ENCODE measurements at places on chromosomes 12 and 14. TPM values are rescaled to one million over a fixed set of nuclear protein-coding genes. Genes with fewer than 3 reads are reported as not detected.
A peak's percentile ranks its signal among the peaks of the same experiment; 100 is the strongest.

GRCh38 chr12:128056136-128056801 is 210.7 kb upstream of the TMEM132C start:
- no peaks in the 10 kb centered on the region for H3K4me1 ChIP-seq
- no peaks in the 10 kb centered on the region for H3K27me3 ChIP-seq
- no peak overlapping the region for H3K27ac ChIP-seq
- H3K36me3 ChIP-seq: no peaks in the 10 kb centered on the region
- no peak overlapping the region for H3K4me3 ChIP-seq

The RFLNA gene
- polyA plus RNA-seq: 0.22 TPM

The IL26 gene
- not detected for polyA plus RNA-seq

GRCh38 chr12:67669934-67670631 is 21.5 kb downstream of the DYRK2 start:
- H3K4me3 ChIP-seq: no peak overlapping the region
- H3K27ac ChIP-seq: no peak overlapping the region
- no peaks in the 10 kb centered on the region for H3K36me3 ChIP-seq
- H3K27me3 ChIP-seq: no peaks in the 10 kb centered on the region

DNA sequence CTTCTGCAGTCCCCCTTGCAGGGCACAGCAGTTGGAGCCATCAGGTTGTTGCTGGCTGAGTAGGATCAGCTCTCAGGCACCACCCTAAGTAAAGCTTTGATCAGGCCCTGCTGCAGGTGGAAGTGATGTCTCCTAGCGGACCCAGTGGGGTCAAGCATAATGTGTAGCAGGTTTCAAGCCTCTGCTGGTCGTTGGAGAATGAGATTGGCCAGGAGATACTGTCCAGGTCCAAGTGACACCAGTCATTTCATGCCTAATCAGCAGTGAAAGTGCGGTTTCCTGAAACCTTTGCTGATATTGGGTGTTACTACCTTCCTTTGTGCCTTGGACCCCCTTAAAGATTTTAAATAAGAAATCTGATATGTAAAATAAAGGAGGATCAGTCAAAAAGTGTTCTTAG is 72.6 kb downstream of the SUSD6 start:
- H3K4me1 ChIP-seq: peaks cover 52% of the 10 kb centered on the region
- H3K27ac ChIP-seq: no peak overlapping the region
- H3K36me3 ChIP-seq: no peaks in the 10 kb centered on the region
- no peaks in the 10 kb centered on the region for H3K27me3 ChIP-seq
- no peak for DNase-seq
- H3K4me3 ChIP-seq: no peak overlapping the region

The TUBA1A gene
- 45.2 TPM for polyA plus RNA-seq

The SYNDIG1L gene
- not detected for polyA plus RNA-seq

DNA sequence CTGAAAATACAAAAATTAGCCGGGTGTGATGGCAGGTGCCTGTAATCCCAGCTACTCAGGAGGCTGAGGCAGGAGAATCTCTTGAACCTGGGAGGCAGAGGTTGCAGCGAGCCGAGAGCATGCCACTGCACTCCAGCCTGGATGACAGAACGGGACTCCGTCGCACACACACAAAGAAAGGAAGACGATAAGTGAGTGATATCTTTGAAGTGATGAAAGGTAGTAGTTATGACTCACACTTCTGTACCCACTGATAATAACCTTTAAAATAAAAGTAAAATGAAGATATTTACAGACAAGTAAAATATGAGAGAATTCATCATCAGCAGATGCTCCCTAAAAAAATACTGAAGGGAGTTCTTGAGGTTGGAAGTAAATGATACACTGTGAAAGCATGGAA is 171.3 kb upstream of the CRY1 start:
- DNase-seq: no peak
- H3K4me3 ChIP-seq: no peak overlapping the region
- H3K36me3 ChIP-seq: no peaks in the 10 kb centered on the region
- H3K4me1 ChIP-seq: no peaks in the 10 kb centered on the region

DNA sequence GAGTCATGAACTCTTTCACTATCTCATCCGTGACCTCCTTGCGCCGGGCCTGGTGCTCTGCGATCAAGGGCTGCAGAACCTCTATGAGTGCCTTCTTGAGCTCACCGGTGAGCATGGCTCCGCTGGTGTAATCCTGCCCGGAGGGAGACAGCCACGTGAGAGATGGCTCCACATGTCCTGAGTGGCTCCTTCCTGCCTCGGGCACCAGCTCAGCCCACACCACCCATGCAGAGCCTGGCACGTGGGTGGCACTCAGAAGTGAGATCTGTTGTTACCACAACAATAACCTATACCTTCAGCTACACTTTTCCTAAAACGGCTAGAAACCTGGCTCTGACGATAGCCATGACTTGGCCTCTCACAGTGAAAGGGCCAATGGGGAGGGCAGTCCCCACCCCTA is 11.8 kb downstream of the SLC25A47 start:
- peaks cover under 1% of the 10 kb centered on the region for H3K4me1 ChIP-seq
- H3K27ac ChIP-seq: no peak overlapping the region
- no peak overlapping the region for H3K4me3 ChIP-seq
- H3K27me3 ChIP-seq: no peaks in the 10 kb centered on the region
- no peak for DNase-seq

The KRT6C gene
- polyA plus RNA-seq: not detected

The SUPT16H gene
- polyA plus RNA-seq: 26.2 TPM

The PHETA1 gene
- polyA plus RNA-seq: 16.9 TPM

DNA sequence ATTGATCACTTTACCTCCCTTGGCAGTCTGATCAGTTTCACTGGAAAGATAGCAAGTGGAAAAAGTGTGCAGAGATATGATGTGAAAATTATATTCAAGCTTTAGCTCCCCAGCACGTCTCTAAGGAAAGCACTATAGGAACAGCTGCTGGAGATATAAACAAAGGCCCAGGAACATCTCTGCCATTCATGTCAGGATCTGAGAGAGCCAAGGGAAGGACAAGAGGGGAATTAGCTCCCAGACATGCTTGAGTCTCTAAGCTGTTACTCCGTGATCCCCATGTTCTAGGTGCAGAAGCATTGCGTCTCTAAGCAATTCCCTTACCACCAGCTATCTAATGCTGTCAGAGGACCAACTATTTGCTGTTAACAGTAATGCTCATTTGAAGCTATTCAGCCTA is 700.2 kb downstream of the DIO2 start:
- H3K4me3 ChIP-seq: no peak overlapping the region
- no peaks in the 10 kb centered on the region for H3K27me3 ChIP-seq
- no peaks in the 10 kb centered on the region for H3K4me1 ChIP-seq
- H3K27ac ChIP-seq: no peak overlapping the region
- no peaks in the 10 kb centered on the region for H3K36me3 ChIP-seq

The OLR1 gene
- not detected for polyA plus RNA-seq

GRCh38 chr12:119804011-119804641 is 73.0 kb downstream of the CIT start:
- H3K4me1 ChIP-seq: peaks cover 16% of the 10 kb centered on the region
- peak overlapping the region; percentile 46 for H3K4me3 ChIP-seq
- peaks cover 5% of the 10 kb centered on the region for H3K36me3 ChIP-seq
- DNase-seq: peak; percentile 47
- no peak overlapping the region for H3K27ac ChIP-seq
- H3K27me3 ChIP-seq: no peaks in the 10 kb centered on the region

- H3K4me1 ChIP-seq: no peaks in the 10 kb centered on the region
- no peak overlapping the region for H3K4me3 ChIP-seq
- DNase-seq: peak; percentile 30
- no peaks in the 10 kb centered on the region for H3K36me3 ChIP-seq
- no peaks in the 10 kb centered on the region for H3K27me3 ChIP-seq
- H3K27ac ChIP-seq: no peak overlapping the region
These were observed 2.5 kb upstream of the TEP1 start for GRCh38 chr14:20415782-20416206.

GRCh38 chr12:152440-152839 is 61.5 kb downstream of the SLC6A12 start:
- H3K27me3 ChIP-seq: peaks cover 7% of the 10 kb centered on the region
- DNase-seq: no peak
- no peaks in the 10 kb centered on the region for H3K4me1 ChIP-seq
- H3K4me3 ChIP-seq: no peak overlapping the region

- DNase-seq: no peak
- no peaks in the 10 kb centered on the region for H3K36me3 ChIP-seq
- H3K4me1 ChIP-seq: peaks cover 7% of the 10 kb centered on the region
These were observed 636.6 kb downstream of the MED13L start for GRCh38 chr12:115640929-115641328.

The FOXG1 gene
- polyA plus RNA-seq: not detected

DNA sequence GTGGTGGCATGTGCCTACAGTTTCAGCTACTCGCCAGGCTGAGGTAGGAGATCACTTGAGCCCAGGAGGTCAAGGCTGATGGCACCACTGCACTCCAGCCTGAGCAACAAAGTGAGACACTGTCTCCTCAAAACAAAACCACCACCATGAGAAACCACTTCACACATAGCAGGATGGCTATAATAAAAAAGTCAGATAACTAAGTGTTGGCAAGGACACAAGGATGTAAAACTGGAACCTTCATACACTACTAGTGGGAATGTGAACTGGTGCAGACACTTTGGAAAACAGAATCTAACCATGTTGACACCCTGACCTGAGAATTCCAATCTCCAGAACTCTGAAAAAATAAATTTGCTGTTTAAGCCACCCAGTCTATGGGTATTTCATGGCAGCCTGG is 67.7 kb downstream of the ACADS start:
- H3K27me3 ChIP-seq: no peaks in the 10 kb centered on the region
- DNase-seq: no peak
- H3K4me3 ChIP-seq: no peak overlapping the region
- H3K4me1 ChIP-seq: peaks cover 23% of the 10 kb centered on the region

GRCh38 chr14:68255693-68256178 is 436.2 kb downstream of the RAD51B start:
- no peak for DNase-seq
- H3K4me1 ChIP-seq: peaks cover 8% of the 10 kb centered on the region
- no peak overlapping the region for H3K4me3 ChIP-seq
- H3K27me3 ChIP-seq: no peaks in the 10 kb centered on the region
- no peaks in the 10 kb centered on the region for H3K36me3 ChIP-seq

DNA sequence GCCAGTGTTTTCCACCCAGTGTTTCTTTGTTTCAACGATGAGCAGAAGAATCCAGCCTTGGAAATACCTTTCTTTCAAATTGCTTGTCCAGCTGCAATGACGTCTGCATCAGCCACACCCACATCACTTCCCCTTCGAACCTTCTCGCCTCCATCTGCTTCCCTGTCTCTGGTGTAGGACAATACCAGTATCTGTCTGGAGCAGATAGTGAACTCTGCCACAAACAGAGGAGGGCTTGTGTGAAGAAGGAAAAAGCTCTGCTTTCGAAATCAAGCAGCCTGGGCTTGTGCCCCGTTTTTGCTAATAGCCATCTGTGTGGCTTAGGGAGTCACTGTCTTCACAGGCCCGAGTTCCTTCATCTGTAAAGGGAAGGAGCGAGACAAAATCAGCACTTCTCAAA is 415.4 kb downstream of the ZFP36L1 start:
- peaks cover 41% of the 10 kb centered on the region for H3K4me1 ChIP-seq
- no peaks in the 10 kb centered on the region for H3K27me3 ChIP-seq
- DNase-seq: peak; percentile 54
- no peak overlapping the region for H3K4me3 ChIP-seq
- H3K36me3 ChIP-seq: no peaks in the 10 kb centered on the region

DNA sequence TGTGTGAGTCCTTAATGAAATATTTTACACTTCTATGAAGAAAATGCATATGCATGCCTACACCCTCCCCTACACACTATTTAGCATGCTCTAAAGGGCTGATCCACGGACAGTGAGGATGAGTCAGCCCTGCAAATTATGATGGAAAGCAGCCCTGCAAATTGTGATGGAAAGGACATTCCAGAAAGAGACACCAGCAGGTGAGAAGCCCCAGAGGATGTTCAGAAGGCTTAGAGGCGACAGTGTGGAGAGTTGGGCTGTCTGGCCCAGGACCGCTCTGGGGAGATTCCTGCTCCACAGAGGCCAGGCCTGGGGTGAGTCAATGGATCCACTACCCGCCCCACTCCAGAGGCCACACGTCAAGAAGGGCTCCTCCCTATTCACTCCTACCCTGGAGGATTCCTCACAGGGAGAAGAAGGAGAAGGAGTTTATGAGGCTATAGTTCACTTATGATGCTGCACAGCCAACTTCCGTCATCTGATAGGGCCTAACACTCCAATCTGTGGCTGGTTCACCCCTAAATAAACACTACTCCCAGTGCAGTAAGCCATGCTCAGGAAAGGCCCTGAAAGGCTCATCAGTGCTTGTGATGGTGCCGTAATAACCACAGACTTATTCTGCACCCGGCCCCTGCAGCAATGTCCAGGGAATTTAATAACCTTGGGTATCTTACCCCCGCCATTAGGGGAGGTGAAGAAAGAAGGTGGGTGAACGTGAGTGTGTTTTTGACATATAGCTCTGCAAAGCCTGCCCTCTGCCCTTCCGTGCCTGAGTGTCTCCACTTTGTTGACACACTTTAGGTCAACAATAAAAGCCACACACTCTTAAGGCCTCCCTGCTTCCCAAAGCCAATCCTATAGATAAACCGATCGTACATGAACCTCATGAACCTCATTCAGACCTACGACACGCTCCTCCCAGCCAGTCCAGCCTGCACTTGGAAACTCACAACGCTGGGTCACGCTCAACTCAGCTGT is 46.4 kb downstream of the CLMN start:
- no peaks in the 10 kb centered on the region for H3K36me3 ChIP-seq
- no peak overlapping the region for H3K27ac ChIP-seq
- no peaks in the 10 kb centered on the region for H3K27me3 ChIP-seq
- no peak for DNase-seq

GRCh38 chr12:46124132-46124847 is 133.9 kb upstream of the SCAF11 start:
- H3K27me3 ChIP-seq: no peaks in the 10 kb centered on the region
- no peak overlapping the region for H3K27ac ChIP-seq
- peaks cover 5% of the 10 kb centered on the region for H3K4me1 ChIP-seq
- no peak overlapping the region for H3K4me3 ChIP-seq
- DNase-seq: no peak

- peaks cover 18% of the 10 kb centered on the region for H3K4me1 ChIP-seq
- no peak overlapping the region for H3K27ac ChIP-seq
- H3K36me3 ChIP-seq: no peaks in the 10 kb centered on the region
- H3K4me3 ChIP-seq: no peak overlapping the region
- no peak for DNase-seq
These were observed 222.7 kb downstream of the ERC1 start for GRCh38 chr12:1213618-1214205.

The JPH4 gene
- 0.07 TPM for polyA plus RNA-seq

- H3K4me1 ChIP-seq: peaks cover 43% of the 10 kb centered on the region
- DNase-seq: no peak
- H3K27me3 ChIP-seq: no peaks in the 10 kb centered on the region
- H3K27ac ChIP-seq: no peak overlapping the region
These were observed 18.8 kb downstream of the PLXNC1 start for GRCh38 chr12:94167071-94167755.
